NCI-H774 (cell line): ENCODE measurements at places on chromosomes 2 and 18.
A peak's percentile ranks its signal among the peaks of the same experiment; 100 is the strongest.

DNA sequence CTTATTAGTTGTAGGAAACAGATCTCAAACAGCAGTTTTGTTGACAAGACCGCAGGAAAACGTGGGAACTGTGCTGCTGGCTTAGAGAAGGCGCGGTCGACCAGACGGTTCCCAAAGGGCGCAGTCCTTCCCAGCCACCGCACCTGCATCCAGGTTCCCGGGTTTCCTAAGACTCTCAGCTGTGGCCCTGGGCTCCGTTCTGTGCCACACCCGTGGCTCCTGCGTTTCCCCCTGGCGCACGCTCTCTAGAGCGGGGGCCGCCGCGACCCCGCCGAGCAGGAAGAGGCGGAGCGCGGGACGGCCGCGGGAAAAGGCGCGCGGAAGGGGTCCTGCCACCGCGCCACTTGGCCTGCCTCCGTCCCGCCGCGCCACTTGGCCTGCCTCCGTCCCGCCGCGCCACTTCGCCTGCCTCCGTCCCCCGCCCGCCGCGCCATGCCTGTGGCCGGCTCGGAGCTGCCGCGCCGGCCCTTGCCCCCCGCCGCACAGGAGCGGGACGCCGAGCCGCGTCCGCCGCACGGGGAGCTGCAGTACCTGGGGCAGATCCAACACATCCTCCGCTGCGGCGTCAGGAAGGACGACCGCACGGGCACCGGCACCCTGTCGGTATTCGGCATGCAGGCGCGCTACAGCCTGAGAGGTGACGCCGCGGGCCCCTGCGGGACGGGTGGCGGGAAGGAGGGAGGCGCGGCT lies at the start of gene TYMS:
TSS of gene TYMS (plus strand) at position 343 of the 690 bp plus-strand sequence. CDS start at position 433, 90 bp downstream.
- DNase-seq = peak; percentile 85

DNA sequence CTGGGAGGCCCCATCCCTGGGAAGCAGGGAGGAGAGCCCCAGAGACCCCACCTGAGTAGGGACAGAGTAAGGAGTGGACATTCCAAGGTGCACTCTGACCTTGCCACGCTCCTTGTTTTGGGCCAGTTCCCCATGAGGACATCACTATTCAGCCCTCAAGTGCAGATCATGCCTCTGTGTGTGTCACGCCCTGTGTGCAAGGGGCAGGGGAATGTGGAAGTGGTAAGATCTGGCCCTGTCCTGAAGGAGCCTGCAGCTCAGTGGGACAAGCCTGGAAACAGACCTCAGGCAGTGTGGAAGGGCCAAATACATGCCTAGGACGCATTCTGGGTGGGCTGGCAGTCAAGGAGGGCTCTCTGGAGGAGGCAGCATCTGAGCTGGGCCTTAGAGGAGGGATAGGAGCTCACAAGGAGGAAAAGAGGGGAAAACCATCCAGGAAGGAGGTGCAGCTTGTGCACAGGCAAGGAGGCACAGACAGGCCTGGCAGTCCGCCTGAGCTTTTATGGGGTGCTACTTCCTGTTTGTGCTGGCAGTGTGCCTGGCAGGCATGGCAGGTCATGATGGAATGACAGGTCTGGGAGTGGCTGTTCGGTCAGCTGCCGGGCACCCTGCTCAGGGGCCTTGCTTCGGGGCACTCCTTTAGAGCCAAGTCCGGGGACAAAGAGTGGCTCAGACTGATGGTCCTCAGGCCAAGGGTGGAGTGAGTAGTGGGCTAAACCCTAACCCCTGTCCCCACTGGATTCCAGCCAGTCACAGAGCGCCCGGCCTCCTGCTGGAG lies 3.3 kb downstream of the KLHL30 start:
- peak; percentile 34 for DNase-seq

GRCh38 chr18:35918564-35918963 lies 53.9 kb upstream of the RMP24 start:
- DNase-seq = no peak

GRCh38 chr18:76620321-76621170 lies 125.5 kb upstream of the ZNF516 start:
- DNase-seq = no peak

- no peak for DNase-seq
Measured at GRCh38 chr2:207514451-207514850, 15.3 kb upstream of the CREB1 start.

DNA sequence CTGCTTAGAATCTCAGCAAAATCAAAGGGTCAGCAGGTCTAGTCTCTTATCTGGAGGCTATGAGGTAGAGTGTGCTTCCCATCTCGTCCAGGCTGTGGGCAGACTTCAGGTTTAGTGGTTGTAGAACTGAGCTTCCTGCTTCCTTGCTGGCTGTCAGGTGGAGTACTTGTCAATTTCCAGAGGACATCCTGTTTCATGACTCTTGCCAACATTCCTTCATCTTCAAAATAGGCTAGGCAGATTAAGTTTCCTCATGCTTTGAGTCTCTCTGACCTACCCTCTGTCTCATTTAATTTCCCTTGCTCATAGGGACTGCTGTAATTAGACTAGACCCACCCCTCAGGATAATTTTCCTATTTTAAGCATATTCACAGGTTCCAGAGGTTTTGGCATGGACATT lies 562.6 kb downstream of the SPAG16 start:
- DNase-seq = no peak

DNA sequence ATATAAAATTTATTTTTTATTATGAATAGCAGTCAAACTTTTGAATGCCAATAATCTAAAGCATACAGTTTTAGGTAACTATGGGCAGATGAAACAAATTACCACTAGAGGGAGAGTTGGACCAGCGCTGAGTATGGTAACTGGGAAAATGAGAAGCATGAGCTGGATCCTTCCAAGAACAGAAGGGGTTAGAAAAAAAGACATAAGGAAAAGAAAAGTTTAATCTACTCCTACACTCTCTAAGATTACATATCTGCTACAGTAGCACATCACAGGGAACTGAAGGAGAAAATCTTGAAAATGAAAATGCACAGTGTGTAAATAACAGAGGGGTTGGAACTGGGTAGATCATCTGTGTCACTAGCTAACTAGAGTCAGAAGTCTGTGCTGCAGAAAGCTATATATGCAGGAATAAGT lies 15.5 kb downstream of the REG3G start:
- no peak for DNase-seq

DNA sequence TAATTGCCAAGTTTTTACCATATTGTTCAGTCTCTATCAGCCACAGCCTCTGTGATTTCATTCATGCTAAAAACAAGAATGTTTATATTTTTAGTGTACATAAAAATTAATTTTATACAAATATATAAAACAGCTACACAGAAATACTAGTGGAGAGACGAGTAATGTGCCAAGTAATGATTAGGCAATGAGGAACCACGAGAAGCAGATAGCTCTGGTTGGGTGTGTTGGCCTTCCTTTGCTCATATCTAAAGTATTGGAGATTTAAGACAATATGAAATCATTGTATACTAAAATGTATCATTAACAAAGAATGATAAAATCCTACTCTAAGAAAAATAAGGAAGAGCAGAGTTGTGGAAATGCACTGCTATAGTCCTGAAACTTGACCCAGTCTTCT lies 326.7 kb downstream of the AGAP1 start:
- no peak for DNase-seq

DNA sequence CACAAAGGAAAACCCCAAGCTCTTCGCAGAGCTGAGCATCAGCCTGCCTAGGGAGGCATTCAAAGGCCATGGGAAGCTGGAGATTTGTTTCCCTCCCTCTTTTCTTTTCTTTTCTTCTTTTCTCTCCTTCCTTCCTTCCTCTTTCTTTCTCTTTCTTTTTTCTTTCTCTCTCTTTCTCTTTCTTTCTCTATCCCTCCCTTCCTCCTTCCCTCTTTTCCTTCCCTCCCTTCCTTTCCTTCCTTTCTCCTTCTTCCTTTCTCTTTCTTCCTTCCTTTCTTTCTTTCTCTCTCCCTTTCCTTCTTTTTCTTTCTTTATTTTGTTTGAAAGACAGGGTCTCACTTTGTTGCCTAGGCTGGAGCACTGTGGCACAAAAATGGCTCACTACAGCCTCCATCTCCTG lies 168.4 kb upstream of the ARL4C start:
- DNase-seq = no peak

GRCh38 chr2:194104687-194105086 lies 1552.3 kb upstream of the SLC39A10 start:
- DNase-seq = no peak

- DNase-seq = no peak
Measured at GRCh38 chr2:57685032-57685431, 361.6 kb upstream of the VRK2 start.
